Amygdala (tissue), 56 donors: ENCODE measurements at places on chromosomes 1 and 21.
A peak's percentile ranks its signal among the peaks of the same experiment; 100 is the strongest.

DNA sequence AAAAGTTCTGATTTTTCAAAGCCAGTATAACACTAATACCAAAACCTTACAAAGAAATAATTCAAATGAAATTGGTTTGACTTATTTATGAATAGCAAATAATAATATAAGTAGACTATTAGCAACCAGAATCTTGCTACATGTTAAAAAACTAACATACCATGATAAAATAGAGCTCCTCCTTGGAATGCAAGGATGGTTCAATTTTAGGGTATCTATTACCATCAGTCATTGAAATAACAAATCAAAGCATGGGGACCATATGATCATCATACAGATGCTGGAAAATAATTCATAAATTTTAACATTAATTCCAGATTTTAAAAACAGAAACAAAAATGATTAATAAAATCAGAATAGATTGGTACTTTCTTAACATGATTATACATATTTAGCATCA is 66.3 kb downstream of the RRAGC start:
- no peak for DNase-seq

DNA sequence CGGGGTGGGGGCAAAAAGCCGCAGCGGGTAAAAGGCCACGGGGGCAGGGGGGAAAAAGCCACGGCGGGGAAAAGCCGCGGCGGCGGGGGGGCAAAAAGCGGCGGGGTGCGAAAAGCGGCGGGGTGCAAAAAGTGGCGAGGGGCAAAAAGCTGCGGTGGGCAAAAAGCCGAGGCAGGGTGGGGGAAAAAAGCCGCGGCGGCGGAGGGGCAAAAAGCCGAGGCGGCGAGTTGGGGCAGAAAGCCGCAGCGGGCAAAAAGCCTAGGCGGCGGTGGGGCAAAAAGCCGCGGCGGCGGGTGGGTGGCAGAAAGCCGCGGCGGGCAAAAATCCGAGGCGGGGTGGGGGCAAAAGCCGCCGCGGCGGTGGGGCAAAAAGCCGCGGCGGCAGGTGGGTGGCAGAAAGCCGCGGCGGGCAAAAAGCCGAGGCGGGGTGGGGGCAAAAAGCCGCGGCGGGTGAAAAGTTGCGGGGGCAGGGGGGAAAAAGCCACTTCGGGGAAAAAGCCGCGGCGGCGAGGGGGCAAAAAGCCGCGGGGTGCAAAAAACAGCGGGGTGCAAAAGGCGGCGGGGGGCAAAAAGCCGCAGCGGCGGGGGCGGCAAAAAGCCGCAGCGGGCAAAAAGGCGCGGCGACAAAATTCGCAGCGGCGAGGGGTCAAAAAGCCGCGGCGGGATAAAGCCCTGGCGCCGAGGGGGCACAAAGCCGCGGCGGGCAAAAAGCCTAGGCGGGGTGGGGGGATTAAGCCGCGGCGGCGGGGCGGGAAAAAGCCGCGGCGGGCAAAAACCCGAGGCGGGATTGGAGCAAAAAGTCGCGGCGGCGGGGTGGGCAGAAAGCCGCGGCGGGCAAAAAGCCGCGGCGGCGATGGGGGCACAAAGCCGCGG is 3901.2 kb downstream of the SRGAP2C start:
- DNase-seq, result no peak

- no peak for DNase-seq
These were observed 1.9 kb downstream of the SLC30A10 start for GRCh38 chr1:219926363-219926998.

GRCh38 chr1:44648529-44649250 is 25.6 kb downstream of the TMEM53 start:
- DNase-seq, result no peak

- no peak for DNase-seq
These were observed 97.3 kb downstream of the PSMG1 start for GRCh38 chr21:39085843-39086405.

GRCh38 chr1:193569983-193570269 is 383.5 kb upstream of the B3GALT2 start:
- DNase-seq, result no peak

GRCh38 chr1:206841609-206842323 is 23.7 kb upstream of the IL20 start:
- DNase-seq, result no peak

DNA sequence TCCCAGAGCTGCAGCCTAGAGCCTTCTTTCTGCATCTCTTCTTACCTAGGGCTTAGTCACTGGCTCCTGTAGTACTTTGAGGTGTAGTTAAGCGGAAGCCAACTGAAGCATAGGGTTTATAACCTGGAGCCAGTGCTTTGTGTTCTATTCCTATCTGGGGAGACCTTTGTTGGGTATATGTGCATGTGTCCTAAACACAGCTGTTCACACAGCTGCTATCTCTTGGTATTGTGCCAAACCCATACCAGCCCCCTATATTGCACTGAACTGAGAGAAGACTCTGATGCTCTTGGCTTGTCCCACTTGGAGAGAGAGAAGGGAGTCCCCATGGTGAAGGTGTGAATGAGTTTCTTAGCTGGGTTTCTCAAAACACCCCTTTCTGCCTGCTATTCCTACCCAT is 17.2 kb upstream of the NFASC start:
- no peak for DNase-seq

DNA sequence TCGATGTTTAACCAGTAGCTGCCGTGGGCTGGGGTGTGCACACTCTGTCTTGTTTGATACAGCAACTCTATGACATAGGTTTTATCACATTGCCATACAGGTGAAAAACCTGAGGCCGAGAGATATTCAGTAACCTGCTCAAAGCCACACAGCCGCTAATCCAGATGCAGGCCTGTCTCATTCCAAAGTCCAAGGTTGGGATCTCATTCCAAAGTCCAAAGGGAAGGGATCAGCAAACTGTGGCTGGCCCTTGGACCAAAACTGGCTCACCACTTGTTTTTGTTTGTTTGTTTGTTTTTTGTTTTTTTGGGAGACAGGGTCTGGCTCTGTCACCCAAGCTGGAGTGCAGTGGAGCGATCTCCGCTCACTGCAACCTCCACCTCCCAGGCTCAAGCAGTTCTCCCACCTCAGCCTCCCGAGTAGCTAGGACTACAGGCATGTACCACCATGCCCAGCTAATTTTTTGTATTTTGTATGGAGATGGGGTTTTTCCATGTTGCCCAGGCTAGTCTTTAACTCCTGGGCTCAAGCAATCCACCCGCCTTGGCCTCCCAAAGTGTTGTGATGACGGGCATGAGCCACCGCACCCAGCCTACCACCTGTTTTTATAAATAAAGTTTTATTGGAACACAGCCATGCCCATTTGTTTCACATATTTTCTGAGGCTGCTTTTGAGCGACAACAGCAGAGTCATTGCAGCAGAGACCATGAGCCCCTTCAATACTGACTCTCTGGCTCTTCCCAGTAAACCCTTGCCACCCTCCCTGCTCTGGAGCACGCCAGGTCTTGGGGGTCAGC is 163.4 kb upstream of the TMEM51 start:
- DNase-seq, result no peak

- DNase-seq, result no peak
These were observed 38.6 kb downstream of the SSBP3 start for GRCh38 chr1:54367613-54368012.

GRCh38 chr1:232249339-232249738 is 380.6 kb downstream of the SIPA1L2 start:
- DNase-seq, result no peak

DNA sequence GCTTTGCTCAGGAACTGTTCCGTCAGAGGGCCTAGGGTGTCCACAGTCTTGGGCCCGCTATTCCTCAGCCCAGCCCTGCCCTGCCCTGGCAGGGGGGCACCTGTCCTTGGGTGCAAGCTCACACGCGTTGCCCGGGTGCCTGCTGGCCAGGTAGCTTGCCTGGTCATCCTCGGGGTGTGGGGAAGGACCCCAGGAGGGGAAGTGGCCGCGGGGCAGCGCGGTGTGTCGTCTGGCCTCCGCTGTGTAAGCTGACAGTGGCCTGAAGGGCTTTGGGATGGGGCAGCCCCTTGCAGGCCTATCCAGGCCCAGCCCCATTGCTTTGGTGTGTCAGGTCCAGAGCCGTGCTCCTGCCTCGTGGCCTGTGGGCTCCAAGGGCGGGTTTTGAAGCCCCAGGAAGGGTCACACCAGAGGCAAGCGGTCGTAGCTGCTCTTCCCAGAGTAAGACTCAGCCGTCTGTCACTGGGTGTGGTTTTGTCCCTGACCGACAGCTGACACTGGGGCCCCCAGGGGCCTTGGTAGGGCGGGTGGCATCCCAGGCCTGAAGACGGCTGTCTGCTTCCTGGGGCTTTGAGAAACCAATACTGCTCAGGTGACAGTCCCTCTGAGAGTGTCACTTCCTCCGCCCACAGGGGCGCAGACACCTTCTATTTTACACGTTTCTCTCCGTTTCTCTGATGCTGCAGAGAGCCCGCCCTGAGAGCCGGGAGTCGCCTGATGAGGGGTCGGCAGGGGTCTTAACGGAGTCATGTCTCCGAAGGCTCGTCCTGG is 72.1 kb downstream of the SKI start:
- DNase-seq, result no peak

DNA sequence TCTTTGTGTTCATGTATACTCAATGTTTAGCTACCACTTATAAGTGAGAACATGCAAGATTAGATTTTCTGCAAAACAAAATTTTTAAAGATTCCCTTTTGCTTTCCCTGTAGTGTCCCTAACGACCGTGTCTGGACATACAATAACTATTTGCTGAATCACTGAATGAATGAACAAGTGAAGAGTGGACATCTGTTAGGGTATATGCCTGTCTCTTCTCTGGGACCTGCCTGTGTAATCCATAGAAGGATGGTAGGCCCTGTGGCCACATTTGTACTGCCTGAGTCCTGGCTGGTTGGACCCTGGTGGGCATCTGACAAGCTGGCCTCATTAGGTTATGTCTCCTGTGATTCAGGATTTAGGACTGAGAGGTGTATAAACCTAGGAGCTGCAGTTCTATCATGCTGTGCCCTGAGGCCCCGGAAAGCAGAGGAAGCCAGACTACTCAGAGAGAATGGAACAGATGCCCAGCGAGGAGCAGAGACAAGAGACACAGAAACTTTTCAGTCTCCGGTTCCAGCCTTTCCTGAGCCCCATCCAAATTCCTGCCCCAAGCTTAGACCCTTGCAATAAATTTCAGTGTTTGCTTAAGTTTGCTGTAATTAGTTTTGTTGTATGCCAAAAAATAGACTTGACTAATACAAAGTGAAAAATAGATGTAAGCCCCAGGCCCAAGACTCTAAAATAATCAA is 7.5 kb upstream of the NCF2 start:
- no peak for DNase-seq

GRCh38 chr1:206685769-206686477 is 1.2 kb downstream of the MAPKAPK2 start:
- no peak for DNase-seq

- DNase-seq, result no peak
These were observed 149.3 kb downstream of the TGFB2 start for GRCh38 chr1:218494449-218494852.

GRCh38 chr1:5769760-5770159 is 222.5 kb downstream of the NPHP4 start:
- no peak for DNase-seq

- no peak for DNase-seq
These were observed 477.5 kb downstream of the NUF2 start for GRCh38 chr1:163799190-163799805.

GRCh38 chr1:149940427-149940826 is 3.7 kb upstream of the MTMR11 start:
- DNase-seq, result no peak

- DNase-seq, result peak; percentile 25
These were observed 22.9 kb downstream of the UMODL1 start for GRCh38 chr21:42093991-42094421.

GRCh38 chr21:27796106-27796505 is 829.2 kb upstream of the ADAMTS5 start:
- DNase-seq, result no peak

DNA sequence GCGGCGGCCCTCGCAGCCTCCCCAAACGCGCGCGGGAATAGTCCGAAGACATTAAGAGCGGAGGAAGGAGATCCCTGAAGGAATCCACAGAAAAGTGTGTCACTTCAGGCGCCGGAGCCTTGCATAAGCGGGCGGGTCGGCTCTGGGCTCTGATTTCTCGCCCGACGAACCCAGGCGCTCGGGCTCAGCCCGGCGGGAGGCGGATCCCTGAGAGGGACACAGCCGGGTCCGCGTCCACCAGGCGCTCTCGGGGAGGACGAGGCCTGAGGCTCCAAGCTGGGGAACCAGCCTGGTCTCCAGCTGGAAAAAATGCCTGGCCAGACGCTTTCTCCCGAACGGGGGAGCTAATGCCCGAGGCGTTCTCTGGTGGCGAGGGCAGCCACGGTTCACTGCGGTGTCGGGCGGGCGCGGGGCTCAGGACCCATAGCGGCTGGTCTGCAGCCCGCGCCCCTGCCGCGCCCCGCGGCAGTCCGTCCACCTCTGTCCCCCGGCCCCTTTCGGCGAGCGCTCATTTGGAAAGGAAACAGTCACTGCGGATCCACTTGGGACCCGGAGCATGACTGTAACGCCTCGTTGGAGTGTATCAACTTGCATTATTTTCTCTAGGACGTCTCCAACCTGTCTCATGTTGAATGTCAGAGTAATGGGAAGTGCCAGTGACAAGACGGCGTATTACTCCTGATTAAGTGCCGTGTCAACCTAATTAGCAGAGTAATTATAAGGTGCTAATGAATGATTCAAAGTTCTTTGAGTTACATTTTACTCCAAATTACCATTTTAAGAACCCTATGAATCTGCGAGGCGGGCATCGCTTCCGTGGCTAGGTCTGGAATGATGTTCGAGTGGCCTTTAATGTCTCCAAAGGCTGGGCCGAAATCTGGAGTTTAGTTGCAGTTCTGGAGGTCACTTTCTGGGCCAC is 1.6 kb upstream of the BARHL2 start:
- DNase-seq, result no peak

GRCh38 chr1:195897076-195897475 is 711.2 kb downstream of the KCNT2 start:
- DNase-seq, result no peak

- DNase-seq, result no peak
These were observed 302.4 kb upstream of the TMPRSS15 start for GRCh38 chr21:18705971-18706370.

DNA sequence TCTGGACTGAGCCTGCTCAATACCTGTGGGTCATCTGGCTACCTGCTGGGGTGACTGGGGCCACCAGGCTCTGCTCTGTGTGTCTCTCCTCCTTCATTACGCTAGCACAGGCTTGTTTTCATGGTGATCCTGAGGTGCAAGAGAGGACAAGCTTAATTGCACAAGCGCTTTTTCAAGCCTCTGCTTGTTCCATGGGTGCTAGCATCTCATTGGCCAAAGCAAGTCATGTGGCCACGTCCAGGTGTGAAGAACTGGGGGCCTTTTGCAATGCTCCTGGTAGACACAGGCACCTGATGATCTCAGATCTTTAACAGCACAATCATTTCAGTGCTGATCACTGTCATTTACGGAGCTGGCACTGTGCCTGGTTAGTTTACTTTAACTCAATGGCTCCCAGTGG is 114.6 kb downstream of the KAZN start:
- no peak for DNase-seq

- no peak for DNase-seq
These were observed 16.1 kb downstream of the TNFRSF8 start for GRCh38 chr1:12078938-12079861.

- DNase-seq, result no peak
These were observed 1044.9 kb downstream of the BRINP3 start for GRCh38 chr1:189432753-189433152.

DNA sequence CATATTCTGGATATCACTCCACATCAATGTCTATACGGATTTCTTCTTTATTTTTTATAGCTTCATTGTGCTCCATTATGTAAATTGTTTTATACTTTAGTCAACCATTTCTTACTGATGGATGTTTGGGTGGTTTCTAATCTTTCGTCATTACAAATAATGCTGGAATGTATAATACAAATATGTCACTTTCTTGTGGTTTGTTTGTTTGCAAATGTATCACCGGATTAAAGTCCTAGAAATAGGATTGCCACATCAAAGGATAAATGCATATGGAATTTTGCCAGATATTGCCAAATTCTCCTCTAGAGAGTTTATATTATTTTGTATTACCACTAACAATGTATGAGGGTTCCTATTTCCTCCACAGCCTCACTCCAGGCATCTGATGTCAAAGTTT is 48.7 kb upstream of the PRDM2 start:
- DNase-seq, result no peak
